Left cardiac atrium (tissue), 4 donors: ENCODE measurements at places on chromosomes 5 and 9. TPM values are rescaled to one million over a fixed set of nuclear protein-coding genes. Genes with fewer than 3 reads are reported as not detected.

NACC2 gene
- 38.5 TPM for total RNA-seq

PCDHB13 gene
- total RNA-seq: 3.5 TPM

RNF183 gene
- not detected for total RNA-seq

THBS4 gene
- 37.1 TPM for total RNA-seq

FIBCD1 gene
- 1.0 TPM for total RNA-seq

SPATA6L gene
- 1.3 TPM for total RNA-seq

MLANA gene
- total RNA-seq: not detected

RELL2 gene
- total RNA-seq: 1.4 TPM
